ENCODE measurements at places on chromosomes 5 and 9.

DNA sequence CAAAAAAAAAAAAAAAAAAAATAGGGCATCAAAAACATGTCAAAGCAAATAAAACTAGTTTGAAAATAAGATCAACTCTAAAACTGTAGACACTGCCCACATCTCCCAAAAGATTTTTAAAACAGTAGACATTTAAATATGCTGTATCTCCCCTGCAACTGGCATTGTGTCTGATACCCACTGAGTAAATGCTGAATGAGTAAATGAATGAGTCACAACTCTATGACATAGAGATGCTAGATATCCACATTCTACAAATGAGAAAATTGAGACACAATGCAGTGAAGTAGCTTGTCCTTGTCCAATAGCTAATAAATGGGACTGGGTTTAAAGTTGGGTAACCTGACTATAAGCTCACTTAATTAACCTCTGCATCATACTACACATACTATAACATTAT lies 14.1 kb upstream of the MAP1B start:
- DNase-seq = no peak

DNA sequence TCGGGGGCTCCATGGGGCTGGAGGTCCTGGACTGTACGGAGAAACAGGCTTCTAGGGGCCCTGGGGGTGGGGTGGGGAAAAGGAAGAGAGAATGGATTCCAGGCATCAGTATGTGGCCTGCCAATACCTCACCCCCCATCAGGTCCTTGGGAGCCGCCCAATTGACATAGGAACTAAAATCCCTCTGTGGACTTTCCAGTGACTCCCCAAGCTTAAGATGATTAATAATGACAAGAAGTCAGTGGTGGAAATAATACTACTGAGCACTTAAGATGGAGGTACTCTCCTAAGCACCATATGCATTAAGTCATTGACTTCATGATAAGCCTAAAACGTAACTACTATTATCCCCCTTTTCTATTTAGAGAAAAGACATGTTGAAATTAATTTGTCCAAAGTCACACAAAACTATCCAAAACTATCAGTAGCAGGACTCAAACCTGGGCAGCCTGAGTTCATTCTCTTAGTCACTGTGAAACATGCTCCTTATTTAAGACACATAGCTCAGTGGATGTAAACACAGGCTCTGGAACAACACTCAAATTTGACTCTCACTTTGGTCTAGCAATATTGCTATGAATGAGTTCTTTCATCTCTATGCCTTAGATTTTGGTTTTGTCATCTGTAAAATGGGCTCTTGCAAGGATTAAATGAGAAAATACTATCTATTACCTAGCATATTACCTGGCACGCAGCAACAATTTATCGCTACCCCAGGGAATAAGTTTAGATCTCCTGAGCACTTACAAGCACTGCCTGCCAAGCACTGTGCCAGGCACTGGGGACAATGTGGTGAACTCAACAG lies 9.5 kb downstream of the SPRY4 start:
- DNase-seq = no peak

GRCh38 chr9:112896131-112896530 lies 5.5 kb upstream of the SLC46A2 start:
- no peak for DNase-seq

GRCh38 chr5:116542619-116543018 lies 32.0 kb downstream of the SEMA6A start:
- no peak for DNase-seq

DNA sequence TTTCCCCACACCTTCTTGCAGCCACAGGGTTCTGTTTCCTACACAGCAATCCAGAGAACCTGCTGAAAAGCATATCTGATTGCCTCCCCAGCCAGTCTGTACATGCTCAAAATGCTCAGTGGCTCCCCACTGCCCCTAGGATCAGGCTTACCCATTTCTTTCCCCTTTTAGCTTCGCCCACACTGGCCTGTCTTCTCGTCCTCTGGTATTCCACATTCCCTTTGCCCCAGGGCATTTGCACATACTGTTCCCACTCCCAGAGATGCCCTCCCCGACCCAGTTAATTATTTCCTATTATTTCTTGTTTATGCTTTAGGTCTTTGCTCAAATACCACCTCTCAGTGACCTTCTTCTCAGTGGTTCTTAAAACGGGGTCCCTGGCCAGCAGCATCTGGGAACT lies 6.7 kb upstream of the TSPAN17 start:
- DNase-seq = no peak

GRCh38 chr5:118533156-118533555 lies 455.2 kb downstream of the DTWD2 start:
- no peak for DNase-seq

GRCh38 chr5:171272996-171273970 lies 35.8 kb upstream of the TLX3 start:
- DNase-seq = no peak

GRCh38 chr9:120376101-120376500 lies 203.9 kb downstream of the CDK5RAP2 start:
- DNase-seq = no peak

- DNase-seq = no peak
These were observed 276.9 kb downstream of the EFNA5 start for GRCh38 chr5:107393851-107394250.

GRCh38 chr5:107257885-107258520 lies 412.7 kb downstream of the EFNA5 start:
- no peak for DNase-seq

- DNase-seq = no peak
These were observed 28.4 kb downstream of the CSF1R start for GRCh38 chr5:150057996-150058395.

DNA sequence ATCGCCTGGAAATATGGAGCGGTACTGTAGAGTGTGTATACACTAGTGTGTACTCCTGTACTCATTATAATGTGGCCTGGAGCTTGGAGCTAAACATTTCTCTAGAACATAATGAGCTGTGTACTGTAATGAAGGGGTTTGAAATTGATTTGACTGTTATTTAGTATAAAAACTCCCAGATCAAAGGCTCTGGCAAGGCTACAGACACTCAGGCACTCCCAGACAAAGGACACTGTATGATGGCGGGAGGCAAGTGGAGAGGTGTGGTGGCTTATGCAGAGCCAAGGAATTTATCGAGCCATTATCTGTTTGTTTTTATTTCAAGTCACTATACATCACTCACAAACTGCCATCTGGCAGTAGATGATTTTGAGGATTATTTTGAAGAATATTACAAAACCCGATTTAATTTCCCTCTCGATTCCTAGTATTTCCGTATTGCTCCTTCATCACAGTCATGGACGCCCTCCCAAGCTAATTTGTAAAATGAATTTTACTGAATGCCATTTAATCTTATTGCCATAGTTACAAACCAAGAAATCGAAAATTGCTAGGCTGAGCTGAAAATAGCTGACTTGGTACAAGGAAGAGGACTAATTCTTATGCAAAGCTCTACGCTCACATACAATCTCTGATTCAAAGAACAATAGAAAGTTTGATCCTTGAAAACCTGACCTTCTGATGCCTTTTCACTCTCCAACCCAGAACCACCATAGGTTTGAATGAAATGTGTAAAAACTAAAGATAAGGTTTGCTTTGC lies 240.2 kb upstream of the SEMA6A start:
- no peak for DNase-seq

- no peak for DNase-seq
These were observed 117.5 kb upstream of the NIPBL start for GRCh38 chr5:36759117-36759516.

GRCh38 chr5:60514152-60514551 lies 185.8 kb downstream of the DEPDC1B start:
- DNase-seq = no peak

DNA sequence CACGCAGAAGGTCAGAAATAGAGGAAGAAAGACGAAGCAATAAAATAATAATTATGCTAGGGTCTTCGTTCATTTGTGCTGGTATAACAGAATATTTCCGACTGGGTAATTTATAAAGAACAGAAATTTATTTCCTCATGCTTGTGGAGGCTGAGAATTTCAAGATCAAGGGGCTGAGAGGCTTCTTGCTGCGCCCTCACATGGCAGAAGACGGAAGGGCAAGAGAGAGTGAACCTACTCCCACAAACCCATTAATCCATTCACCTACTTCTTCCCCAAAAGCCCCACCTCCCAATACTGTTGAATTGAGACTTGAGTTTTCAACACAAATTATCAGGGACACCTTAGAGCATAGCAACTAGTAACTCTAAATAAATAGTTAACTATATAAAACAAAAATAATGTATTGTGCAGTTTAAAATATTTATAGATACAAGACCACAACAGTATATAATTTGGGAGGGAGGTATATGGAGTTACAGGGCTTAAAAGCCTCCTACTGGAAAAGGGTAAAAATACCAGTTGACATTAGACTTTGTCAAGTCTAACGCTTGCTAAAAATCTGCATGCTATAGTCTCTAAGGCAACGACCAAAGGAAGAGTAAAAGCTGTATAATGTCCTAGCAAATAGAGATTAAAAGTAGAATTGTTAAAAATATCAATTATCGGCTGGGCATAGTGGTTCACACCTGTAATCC lies 40.3 kb upstream of the NAA35 start:
- DNase-seq = no peak

- DNase-seq = no peak
These were observed 363.5 kb downstream of the NDUFS4 start for GRCh38 chr5:53923961-53924360.

DNA sequence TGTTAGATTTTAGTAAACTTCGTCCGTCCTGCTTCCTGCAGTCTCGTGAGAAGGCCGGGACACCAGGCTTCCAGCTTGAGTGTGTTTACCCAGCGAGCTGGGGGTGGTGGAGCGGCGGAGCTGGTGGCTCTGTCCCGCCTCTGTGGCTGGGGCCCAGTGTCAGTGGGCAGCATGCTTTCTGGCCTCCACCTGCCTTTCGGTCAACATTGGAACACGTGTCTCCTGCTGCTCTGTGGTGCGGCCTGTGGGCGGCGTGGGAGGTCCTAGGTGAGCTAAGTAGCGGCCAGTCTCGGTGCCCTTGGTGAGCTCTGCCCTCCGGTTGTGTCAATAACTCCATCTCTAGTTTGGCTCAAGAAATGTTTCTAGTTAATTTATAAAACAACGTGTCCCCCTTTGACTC lies 125.9 kb downstream of the GADD45G start:
- peak; percentile 84 for DNase-seq

DNA sequence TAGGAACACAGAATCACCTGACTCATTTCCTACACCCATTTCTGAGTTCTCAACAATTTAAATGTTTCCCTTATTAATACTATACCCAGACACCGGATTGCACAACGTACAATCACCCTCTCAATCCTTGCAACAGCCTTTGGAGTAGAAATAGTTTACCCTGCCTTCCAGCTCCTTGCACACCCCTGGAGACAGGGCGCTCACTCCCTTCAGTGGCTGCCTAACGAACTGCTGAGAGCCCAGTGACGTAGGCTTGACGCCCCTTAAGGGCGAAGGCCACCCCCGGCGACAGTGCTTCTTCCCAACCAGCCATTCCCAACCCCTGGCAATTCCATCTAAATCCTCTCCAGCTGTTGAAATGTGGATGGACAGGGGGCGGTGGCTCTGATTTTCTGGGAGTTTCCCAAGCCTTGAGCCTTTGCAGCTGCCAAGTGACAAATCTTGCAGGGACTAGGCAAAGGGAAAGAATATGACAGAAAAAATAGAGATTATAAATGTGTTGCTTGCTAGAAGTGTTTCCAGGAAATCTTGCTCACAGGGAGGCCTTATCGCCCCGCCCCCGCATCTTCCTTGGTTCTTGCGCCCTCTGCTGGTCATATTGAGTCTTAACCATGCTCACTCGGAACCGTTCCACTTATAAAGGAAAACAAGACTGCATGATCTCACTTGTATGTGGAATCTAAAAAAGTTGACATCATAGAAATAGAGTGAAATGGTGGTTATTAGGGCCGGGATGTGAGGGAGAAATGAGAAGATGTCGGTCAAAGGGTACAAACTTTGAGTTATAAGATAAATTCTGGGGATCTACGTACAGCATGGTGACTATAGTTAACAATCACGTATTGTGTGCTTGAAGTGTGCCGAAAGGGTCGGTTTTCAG lies 7.6 kb upstream of the BARX1 start:
- DNase-seq = peak; percentile 85

DNA sequence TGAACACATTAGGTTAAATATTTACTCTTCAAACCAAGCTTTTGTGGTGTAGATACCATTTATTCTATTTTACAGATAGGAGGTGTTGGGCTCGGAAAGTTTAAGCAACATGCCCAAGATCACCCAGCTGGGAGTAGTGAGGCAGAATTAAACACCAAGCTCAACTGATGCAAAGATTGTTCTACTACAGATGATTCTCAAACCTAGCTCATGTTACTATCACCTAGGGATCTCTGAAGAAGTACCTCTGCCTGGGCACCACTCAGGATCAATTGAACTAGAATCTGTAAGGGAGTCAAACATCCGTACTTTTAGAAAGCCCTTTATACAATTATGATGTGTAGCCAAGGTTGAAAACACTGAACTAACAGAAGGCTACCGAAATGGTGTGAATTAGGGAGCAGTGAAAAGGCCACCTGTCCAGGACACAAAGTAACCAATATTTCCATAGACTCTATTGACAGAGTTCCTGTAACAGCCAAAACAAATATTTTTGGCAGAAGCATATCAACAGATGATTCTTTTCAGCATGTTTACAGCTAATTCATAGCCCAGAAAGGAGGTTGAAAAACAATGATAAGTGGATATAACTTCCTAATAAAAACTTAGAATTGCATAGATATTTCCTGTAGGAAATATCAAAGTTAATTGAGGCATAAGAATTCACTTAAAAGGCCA lies 158.5 kb upstream of the PTGER4 start:
- DNase-seq = no peak

DNA sequence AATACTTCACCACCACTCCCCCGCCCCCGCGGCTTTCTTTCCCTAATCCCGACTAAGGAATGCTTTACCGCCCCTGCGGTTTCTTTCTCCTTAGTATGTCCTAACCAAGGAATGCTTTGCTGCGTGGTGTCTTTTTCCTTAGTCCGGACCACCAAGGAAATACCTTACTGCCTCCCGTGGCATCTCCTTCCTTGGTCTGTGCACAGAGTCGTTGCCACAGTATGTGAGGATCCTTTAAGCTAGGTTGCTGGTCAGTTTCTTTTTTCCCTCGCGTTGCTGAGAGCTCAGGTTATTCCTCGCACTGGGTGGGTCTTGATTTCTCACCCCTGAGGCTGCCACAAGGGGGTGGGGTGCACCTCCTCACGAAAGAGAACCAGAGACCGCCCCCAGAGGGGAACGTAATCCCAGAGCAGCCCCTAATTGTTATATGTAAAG lies 309.4 kb downstream of the NR3C1 start:
- no peak for DNase-seq

GRCh38 chr5:129609710-129610109 lies 138.2 kb upstream of the MINAR2 start:
- DNase-seq = no peak

GRCh38 chr5:2557435-2557834 lies 194.0 kb downstream of the IRX2 start:
- DNase-seq = no peak

Data from lower lobe of right lung (tissue), 2 donors.